ENCODE measurements at places on chromosomes 3 and 15.

DNA sequence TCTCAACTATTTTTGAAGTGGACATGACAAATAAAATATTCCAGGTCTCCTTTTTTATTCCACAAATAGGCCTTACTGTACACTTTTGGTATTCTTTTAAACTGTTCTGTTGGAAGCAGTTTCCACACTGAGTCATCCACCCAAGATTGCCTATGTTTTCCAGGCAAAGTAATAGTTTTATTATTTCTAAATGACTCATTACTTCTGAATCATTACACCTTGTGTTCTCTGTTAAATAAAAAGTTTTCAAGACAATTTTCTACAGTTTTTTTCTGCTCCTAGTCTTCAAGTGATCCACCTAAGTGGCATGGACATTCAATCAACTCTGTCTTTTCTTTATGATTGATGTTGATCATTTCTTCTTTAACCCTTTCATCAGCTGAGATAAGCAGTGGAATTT is 26.5 kb downstream of the PPP2R3A start:
- DNase-seq = no peak

DNA sequence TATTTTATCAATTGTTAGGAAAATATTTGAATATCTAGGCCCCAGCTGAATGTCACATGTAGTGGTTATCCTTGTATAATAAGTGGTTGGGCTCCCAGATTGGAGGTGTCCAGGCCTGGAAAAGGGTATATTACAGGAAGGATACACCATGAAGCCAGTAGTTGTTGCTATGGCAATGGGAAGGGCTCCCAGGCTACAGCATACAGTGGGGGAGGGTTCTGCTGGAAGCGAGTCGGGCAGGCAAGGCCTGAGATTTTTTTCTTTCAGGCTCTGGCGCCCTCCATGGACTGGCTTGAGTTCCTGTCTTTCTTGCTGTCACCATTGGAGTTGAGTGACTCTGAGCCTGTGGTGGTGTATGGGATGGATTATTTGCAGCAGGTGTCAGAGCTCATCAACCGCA is 8.9 kb downstream of the ECE2 start:
- no peak for DNase-seq

GRCh38 chr3:24101676-24102168 is 156.6 kb downstream of the NR1D2 start:
- DNase-seq = no peak

GRCh38 chr15:31268108-31268501 is 58.5 kb upstream of the KLF13 start:
- no peak for DNase-seq

GRCh38 chr3:128269006-128269775 is 115.9 kb downstream of the EEFSEC start:
- DNase-seq = no peak

- no peak for DNase-seq
These were observed 7.5 kb downstream of the SENP5 start for GRCh38 chr3:196875258-196875657.

DNA sequence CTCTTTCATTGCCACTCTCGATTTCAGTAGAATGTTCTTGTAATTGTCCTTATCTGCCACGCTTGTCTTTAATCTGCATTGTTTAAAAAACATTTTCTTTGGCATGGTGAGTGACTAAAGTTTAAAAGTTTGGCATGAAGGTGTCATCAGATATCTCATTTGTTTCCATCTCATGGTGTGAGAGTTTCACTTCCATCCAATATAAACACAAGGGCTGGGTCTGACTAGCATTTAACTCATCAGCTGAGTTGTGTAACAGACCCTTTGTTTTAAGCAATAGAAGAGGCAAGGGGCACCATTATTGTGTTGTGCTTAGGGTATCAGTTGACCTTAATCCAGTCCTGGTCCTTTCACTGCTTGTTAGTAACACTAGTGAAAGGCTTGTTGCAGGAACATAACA is 49.9 kb upstream of the IL12A start:
- DNase-seq = no peak

DNA sequence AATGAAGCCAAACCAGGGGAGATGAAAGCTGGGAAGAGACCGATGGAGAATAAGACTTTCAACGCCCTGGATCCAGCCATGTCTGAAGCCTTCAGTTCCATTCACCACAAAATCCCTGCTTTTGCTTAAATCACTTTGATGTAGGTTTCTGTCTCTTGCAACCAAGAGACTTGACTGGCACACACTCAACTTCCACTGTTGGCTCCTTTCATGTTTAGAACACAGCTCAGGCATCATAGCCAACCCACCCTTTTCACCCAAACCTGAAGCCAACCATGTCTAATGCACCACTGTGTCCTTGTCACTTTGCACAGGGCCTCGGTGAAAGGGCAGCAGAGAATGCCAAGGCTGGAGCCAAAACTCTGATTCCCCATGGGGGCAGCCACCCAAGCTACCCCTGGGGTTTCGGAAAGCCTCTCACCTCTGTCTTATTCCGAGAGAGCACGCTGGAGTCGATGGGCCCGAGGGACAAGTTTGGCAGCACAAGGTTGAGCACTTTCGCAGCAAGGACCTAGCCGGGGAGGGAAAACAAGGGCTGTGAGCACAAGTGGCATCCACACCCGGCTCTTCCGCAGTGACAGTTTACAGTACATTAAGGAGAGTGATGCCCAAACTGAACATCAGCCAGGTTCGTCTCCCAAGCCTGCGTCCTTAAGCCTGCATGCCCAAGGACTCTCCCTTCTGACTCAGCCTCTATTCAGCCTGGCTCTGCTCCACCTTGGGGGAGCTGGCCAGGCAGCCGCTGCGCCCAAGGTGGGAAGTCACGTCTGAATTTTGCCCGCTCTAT is 37.6 kb downstream of the ABTB1 start:
- DNase-seq = no peak

GRCh38 chr15:32867313-32867626 is 149.5 kb downstream of the GREM1 start:
- no peak for DNase-seq

DNA sequence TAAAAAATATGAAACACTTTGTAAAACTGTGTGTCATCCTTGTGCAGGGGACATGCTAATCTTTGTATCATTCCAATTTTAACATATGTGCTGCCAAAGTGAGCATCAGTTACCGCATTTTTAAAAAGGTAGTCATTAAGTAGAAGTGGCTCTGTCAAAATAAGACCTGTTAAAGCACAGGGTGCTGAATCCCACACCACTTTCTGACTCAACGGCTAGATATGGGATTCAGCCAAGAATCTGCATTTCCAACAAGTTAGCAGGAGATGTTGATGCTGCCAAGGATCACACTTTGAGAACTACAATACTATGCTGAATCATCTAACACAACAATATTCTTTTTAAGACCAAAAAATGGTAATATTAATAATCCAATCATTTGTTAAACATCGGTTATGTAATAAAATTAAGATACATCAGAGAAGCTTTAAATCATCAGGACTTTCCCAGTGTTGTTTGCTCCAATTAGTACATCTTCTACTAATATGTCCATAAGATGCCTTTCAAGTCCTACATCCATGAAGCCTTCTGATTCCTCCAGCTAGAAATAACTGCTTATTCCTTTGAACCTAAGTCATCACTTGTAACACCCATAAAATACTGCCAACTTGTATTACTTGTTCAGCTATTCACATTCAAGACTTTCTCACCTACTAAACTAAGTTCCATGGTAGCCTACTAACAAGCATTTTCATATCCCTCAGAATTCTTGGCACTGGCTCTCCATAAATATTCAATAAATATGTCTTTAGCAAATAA is 71.1 kb downstream of the TBL1XR1 start:
- DNase-seq = no peak

DNA sequence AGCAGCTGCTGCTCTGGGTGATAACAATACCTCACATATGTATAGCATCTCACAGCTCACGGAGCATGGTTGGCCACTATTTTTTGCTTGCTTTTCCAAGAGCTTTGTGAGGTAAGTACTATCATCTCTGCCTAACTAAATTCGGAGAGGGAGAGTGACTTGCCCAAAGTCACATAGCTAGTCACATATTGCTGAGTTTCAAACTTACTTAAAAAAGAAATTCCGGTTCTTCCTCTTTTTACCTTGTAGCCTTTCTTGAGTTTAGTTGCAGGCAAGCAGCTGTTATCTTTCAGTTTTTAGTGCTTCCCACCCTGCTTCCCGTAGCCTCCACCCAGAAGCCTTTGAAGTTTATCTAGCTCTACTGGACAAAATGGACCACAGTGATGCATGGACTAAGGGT is 309.2 kb downstream of the PDCD6IP start:
- DNase-seq = no peak

GRCh38 chr3:105516972-105517371 is 150.3 kb downstream of the ALCAM start:
- no peak for DNase-seq

GRCh38 chr3:101262393-101263240 is 57.8 kb downstream of the IMPG2 start:
- no peak for DNase-seq

DNA sequence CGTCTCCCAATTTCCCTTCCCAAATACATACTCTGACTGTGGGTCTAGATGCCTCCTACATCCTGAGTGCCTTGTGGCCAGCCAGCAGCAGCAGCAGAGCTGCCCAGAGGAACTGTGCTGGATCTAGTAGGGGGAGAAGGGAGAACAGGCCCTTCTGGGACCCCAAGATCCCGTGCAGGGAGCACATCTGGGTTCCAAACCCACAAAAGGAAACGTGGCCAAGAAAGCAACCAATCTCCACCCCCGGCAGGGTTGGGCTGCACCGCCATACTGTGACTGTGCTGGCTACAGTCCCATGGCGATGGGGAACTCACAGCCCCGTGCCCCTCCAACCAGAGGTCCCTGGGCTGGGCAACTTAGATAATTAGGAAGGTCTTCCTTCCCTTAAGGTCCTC is 86.3 kb downstream of the PPCDC start:
- no peak for DNase-seq

- DNase-seq = no peak
These were observed 25.1 kb downstream of the ADCY5 start for GRCh38 chr3:123423806-123424205.

All from germinal center (tissue), 1 donor.